ENCODE measurements at places on chromosomes 1 and 21.

GRCh38 chr1:152000964-152001630 lies 7.4 kb upstream of the S100A10 start:
- no peak for DNase-seq

DNA sequence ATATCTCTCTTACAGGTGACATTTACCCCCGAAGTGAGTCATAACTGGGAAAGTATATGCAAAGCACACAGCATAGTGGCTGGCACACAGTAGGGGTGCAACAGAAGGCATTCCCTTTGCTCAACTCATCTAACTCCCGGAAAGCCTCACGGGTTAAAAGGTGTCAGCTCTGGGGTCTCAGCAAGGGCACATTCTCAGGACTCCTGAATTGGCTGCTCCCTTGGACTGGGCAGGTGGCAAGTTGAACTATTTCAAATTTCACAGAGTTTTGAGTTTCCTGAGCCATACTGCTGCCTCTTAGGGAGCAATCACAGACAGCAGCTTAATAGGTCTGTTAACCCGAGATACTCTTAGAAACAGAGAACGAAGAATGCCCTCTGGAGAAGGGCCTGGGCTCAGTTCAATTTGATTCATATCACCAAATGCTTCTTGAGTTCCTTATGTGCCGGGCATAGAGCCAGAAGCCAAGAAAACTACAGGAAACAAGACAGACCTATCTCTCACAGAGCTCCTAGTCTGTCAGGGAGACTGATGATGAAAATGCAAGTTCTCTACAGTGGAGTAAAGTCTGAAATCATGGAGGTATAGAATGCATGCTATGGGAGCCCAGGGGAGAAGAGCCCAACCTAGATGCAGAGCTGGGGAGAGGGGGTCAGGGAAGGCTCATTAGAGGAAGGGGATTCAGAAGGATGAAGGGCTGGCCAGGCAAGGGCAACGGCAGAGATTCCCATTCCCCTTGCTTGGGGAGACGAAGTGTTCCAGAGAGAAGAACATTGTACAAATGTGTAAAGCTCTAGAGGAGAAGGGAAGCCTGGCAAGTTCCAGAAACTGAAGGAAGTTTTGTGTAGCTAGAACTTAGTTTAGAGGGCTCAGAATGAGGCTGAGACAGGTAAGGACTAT lies 143.9 kb upstream of the HMGB4 start:
- no peak for DNase-seq

- no peak for DNase-seq
Observed at GRCh38 chr1:42003433-42003832, 84.7 kb upstream of the HIVEP3 start.

DNA sequence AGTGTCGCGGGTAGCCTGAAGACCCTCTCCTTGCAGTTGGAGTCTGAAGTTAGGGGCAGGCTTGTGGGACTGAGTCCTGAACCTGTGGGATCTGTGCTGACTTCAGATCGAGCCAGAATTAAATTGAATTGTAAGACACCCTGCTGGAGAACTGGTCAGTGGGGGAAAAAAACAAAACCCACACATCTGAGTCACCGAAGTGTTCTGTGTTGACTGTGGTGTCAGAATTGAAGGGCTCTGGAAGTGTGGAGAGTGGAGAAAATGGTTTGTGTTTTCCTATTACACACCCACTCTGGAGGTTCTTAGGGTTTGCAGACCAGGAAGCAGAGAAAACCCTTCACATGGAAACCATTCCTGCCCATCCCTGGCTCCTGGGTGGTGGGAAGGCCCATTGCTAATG lies 209.5 kb upstream of the GALNT2 start:
- no peak for DNase-seq

DNA sequence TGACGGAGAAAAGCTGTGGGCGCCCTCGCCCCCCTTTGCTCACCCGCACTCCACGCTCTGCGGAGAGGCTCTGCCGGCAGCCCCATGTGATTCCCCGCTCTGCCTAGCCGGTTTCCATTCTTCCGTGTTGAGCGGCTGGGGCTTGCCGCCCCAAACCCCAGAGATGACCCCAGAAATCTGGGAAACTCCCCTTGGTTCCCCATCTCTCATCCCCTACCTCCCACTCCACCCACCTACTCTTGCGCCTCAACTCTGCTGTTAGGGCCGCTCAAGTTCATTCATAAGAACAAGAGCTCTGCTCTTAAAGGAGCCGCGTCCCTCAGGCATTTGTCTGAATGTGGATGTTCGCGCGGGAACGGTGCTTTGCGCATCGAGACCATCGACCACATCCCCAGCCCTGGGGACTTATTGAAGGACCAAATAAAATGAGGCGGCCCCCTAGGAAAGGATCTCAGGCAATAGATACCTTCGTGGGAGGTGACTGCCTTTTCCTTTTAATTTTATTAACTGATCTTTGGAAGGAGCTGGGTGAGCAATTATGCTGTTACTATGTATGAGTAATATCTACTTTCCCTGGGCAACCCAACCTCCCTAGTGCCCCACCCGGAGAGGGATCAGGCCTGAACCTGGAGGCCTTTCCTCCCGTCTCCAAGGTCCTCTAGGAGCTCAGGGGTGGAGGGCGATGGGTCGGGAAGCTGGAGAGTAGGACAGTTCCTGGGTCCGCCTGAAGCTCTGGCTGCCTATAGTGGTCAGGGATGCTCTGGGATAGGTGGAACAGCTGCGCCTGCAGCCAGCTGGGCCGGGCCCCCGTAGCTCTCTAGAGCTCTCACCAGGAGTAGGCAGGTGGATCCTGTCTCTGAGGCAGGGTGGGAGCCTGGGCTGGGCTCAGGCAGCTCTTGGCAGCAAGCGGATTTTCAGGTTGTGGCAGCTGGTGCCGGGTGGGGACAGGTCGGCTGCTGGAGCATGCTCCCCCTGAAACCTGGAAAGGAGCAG lies 898 bp downstream of the MFSD2A start:
- peak; percentile 7 for DNase-seq

- DNase-seq, result no peak
Observed at GRCh38 chr1:54409156-54410142, 3.3 kb upstream of the SSBP3 start.

DNA sequence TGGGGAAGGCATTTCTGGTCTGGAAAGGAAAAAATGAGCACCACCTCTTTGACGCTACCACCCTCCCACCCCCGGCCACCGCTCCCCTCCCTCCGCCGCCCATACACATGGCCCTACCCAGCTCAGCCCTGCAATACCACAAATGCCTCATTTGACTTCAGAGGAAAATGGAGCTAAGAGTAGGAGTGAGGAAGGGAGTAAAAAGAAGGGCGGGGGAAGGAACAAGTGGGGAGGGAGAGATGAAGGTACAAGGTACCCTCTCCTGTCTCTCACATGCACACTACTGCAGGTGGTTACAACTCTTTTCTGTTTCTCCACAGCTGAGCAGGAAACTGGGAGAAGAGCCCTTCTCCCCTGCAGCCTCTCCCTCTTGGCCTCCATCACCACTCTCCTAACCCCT lies 7.1 kb downstream of the SYT2 start:
- no peak for DNase-seq

DNA sequence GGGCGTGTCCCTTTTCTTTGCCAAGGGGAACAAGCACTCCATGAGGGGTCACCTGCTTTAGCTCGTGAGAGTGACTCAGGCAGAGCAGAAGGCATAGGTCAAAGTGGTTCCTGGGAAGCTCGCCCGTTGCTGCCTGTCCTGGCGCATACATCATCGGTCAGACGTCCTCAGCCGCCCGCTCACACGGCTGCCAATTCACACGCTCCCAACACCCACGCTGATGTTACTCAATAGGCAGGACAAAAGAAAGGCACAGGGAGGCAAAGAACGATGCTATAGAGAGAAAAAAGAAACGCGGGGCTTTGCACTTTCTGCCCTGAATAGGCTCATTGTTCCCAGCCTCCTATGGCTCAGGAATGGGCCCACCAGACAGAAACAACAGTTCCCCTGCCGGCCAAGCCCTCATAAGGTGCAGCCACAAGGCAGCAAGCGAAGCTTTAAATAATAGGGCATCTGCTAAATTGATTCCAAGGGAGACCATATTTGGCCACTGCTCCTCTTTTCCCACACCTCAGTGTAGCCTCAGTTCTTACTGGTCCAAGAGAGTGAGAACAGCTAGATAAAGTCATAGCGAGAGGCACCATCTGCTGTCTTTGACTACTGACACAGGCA lies 38.7 kb downstream of the VTCN1 start:
- no peak for DNase-seq

GRCh38 chr1:100626397-100626796 lies 88.5 kb downstream of the GPR88 start:
- DNase-seq, result no peak

DNA sequence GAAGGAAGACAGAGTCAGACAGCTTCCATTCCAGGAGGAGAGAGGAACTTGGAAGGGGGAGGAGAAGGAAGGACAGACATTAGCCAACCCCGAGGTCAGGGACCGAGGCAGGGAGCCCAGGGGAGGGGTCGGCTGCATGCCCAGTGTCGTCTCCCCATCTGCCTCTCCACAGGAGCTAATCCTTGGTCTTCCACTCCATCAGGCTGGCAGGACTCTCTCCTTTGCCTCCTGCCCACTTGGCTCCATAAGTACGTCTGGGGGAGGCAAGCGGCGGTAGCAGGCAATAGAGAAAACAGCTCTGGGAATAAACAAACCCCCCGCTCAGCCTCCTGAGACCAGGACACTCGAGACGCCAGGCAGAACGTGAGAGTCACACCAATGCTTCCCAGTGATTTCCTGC lies 71.3 kb downstream of the GRIK3 start:
- DNase-seq, result no peak

GRCh38 chr1:40711465-40712404 lies 20.2 kb downstream of the NFYC start:
- DNase-seq, result no peak

DNA sequence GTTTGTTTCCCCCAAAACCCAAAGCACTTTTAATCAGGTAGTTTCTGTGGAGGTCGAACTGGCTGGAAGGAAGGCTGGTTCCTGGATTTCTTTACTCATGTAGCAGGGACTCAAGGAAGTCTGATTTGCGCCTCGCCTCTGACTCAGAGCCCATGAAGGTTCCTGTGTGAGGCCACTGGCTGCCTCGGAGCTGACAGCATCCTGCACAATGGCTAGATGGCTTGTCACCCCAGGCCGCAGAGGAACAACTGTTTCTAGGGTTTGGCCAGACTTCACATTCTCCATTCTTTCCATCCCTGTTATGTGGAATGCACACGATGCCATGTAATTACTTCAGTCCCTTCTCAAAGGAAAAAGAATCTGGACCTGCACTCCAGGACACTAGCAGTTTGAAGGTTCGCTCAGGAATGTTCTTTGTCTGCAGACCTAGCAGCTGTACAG lies 39.1 kb upstream of the PRSS38 start:
- DNase-seq, result peak; percentile 49

- no peak for DNase-seq
Observed at GRCh38 chr21:32364387-32364786, 28.4 kb downstream of the URB1 start.

DNA sequence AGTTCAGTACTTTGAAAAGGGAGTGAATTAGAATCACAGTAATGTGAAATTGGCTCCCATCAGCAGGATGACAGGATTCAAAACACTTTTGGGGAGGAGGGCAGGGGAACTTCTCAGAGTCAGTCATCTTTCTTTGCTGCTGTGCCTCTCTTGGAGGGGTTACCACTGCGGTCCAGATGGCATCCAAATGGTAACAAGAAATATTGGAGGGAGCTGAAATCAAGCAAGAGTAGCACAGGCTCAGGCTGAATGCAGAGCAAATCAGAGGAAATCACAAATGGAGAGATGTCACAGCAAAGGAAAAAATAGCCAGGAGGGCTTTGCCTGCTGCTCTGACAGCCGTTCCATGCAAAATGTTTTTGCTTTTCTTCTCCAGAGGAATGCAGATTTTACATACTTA lies 75.0 kb upstream of the C8B start:
- no peak for DNase-seq

DNA sequence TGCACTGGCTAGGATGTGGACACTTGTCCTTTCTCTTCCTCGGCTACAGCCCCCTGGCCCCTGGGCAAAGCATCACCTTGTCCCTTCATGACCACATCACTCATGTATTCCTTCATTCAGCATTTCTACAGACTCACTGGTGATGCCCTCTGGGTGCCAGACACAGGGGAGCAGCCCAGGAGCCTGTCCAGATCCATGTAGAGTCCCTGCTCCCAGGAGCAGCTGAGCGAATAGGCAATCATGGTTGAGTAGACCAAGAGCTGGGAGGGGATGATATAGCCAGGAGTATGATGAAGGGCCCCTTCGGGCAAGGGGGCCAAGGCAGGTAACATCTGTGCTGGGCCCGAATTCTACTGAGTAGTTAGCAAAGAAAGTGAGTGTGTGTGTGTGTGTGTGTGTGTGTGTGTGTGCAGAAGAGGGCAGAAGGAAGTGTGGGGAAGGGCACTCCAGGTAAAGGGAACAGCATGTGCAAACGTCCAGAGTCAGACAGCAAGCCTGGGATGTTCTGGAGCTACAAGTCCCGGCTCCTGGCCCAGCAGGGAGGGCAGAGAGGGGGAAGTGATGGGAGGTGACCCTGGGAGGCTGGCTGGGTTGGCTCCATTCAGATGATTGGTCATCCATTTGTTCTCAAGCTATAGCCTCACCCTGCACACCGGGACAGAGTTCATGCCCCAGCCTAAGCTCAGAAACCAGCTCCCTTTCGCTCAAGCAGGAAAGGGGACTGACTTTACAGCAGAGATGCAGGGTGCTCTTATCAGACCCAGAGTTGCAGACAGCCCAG lies 21.0 kb upstream of the PIK3CD start:
- no peak for DNase-seq

DNA sequence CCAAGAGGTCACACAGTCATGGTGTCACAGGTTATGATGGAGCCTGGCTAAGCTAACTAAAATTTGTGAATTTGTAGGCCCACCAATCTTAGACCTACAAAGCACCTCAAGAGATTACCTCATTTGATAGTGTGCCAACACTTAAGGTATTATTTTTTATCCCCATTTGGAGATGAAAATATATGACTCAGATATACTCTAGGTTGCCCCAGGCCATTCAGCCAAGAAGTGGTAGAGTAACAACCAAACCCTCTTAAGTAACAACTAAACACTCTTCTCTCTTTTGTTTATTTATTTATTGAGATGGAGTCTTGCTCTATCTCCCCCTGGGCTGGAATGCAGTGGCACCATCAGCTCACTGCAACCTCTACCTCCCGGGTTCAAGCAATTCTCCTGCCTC lies 14.3 kb downstream of the NPL start:
- DNase-seq, result no peak
